ENCODE measurements at places on chromosomes 2 and 18. TPM values are rescaled to one million over a fixed set of nuclear protein-coding genes. Genes with fewer than 3 reads are reported as not detected.

DNA sequence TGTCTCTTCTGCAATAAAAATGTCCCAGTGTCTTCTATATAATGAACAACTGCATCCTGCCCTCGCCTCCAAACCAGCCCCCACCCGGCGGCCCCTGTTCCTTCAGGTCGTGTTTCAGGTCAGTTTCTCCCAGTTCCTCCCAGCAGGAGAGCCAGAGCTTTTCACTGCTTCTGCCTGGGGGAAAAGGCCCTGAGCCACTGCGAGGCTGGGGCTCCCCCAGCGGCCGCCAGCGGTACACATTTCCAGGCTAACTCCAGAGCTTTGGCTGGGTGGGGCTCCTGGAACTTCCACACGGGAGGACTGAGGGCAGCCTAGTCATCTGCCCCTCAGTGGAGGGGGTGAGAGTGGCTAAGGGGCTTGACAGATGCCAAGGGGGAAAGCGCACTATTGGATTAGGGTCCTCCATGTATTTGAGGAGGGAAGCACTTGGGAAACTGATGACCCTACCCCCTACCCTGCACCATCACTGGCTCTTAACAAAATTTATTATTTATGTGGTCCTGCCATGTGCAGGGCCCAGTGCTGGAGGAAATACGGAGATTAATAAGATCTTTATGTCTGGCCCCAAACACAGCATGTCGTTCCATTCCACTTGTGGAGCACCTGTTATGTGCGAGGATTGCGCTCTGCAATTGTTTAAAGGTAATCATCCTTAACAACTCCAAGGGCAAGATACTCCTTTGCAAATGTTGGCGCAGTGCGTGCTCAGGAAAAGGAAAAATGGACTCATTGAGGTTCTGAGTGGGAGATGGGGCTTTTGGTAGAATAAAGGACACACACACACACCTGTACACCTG, 17.3 kb upstream of the CYS1 start:
- no peaks in the 10 kb centered on the region for H3K27me3 ChIP-seq
- peak; percentile 61 for DNase-seq
- H3K27ac ChIP-seq = no peak overlapping the region
- peaks cover 5% of the 10 kb centered on the region for H3K4me1 ChIP-seq

DNA sequence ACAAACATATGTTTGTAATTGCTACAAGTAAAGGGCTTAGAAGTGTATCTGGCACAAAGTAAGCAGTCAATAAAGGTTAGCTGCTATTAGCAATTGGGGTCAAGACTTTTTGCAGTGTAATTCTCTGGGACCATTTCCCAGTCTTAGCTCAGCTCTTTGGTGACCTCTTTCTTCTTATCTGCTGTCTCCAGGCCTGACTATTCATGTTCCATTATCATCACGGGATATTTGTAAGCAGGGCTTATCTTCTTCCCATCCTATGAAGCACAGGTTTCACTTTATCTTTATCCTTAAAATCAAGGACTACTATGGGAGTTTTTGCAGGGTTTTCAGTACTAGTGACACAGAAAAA, 131.7 kb downstream of the DOCK10 start:
- DNase-seq = no peak
- no peaks in the 10 kb centered on the region for H3K27me3 ChIP-seq
- no peaks in the 10 kb centered on the region for H3K4me1 ChIP-seq

DNA sequence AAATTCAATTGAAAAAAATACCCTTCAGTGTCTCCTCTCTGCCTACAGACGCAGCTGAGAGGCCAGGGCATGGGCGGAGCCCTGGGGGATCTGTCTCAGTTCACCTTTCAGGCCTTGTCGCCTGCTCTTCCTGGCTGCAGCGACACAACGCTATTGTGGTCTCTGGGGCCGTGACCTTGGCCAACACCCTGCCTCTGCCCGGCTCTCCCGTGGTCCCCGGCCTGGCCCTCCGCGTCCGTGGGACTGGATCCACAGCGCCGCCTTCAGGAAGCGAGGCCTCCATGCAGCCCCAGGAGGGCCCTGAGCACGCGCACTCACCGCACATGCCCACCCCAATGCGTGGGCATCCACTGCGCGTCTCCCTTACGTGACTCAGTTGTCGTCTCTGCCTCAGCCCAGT, 81.1 kb downstream of the MRPS9 start:
- no peaks in the 10 kb centered on the region for H3K27me3 ChIP-seq
- no peaks in the 10 kb centered on the region for H3K4me1 ChIP-seq
- peak; percentile 23 for DNase-seq
- H3K4me3 ChIP-seq = no peak overlapping the region
- no peak overlapping the region for H3K27ac ChIP-seq

MARCO gene
- total RNA-seq = 4.6 TPM

GDF7 gene
- 12.5 TPM for total RNA-seq

COL6A3 gene
- total RNA-seq = 59.5 TPM

DNA sequence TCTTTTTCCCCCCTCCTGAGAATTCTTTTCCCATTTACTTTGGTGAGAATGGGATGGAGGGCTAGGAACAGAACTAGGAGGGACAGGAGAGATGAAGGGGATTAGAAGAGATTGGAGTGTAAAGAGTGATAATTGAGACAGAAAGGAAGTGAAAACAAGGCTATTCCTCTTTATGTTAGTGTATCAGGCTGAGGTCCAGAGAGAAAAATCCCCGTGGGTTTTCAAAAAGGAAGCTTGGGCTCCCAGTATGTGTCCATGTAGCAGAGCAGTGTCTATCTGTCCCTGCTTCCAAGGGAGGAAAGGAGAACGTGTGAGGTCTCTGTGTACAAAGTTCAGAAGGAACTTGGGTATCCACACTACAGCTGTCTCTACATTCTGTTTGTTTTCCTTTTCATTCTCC, 59.9 kb upstream of the KCNE4 start:
- DNase-seq = no peak
- H3K4me3 ChIP-seq = no peak overlapping the region
- no peaks in the 10 kb centered on the region for H3K4me1 ChIP-seq

DNA sequence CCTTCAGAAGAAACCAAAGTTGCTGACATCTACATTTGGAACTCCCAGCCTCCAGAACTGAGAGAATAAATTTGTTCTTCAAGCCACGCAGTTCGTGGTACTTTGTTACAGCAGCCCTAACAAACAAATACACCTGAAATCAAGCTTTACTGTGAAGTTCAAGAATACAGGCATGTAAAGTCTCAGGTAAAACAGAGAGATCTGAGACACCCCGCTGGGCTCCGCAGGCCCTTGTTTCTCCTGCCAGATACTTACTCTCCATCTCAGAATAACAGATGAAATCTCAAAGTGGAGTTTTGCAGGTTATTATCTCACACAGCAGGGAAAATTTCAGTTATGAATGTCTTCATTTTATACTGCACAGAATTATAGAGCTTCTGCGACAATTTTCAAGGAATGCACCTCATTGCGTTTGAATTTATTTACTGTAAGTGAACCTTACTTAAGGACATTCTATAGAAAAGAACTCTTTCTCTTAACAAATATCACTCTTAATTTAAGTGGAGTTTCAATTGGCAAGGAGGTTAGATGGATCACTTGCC, 492.4 kb upstream of the LRATD1 start:
- H3K4me1 ChIP-seq = no peaks in the 10 kb centered on the region
- peak; percentile 39 for DNase-seq
- no peak overlapping the region for H3K27ac ChIP-seq
- no peak overlapping the region for H3K4me3 ChIP-seq
- H3K27me3 ChIP-seq = no peaks in the 10 kb centered on the region
- no peaks in the 10 kb centered on the region for H3K36me3 ChIP-seq

GRCh38 chr18:26865557-26865956, at the start of gene AQP4:
AQP4 (minus strand) TSS chr18:26865707; CDS start chr18:26865689, 18 bp downstream.
- no peaks in the 10 kb centered on the region for H3K27me3 ChIP-seq
- DNase-seq = peak; percentile 46
- no peak within 1 kb of the TSS for H3K27ac ChIP-seq
- no peaks in the 10 kb centered on the region for H3K4me1 ChIP-seq
- H3K36me3 ChIP-seq = no peaks in the 10 kb centered on the region

ZNF519 gene
- total RNA-seq = 6.6 TPM

DNA sequence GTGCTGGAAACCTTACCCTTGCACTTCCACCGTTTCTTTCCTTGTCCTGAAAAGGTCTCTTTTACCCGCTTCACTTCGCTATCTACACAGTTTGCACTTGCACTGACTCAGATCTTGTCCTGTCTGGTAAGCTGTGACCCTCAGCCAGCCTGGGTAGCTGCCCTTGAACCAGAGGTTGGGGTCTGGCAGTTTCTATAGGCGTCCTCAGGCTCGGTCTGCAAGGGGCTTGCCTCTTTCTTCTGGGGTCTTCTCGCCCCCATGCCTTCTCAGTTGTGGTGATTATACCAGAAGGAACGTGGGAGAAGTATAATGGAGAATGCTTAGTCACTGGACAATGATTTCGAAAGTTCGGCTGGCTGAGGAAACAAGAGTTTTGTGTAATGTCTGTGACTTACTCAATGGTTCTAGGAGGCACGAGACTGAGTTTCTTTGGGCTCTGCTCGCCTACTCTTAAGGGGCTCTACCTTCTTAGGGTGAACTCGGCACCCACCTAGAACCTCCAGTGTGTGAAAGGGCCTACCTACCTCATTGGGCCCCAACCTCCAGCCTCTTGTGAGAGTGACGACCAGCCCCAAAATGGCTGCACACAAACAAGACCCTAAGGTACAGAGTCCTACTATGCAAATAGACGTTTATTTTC, 6.9 kb upstream of the STAT1 start:
- no peaks in the 10 kb centered on the region for H3K36me3 ChIP-seq
- no peak for DNase-seq
- H3K4me3 ChIP-seq = peak overlapping the region; percentile 99

TMSB10 gene
- total RNA-seq = 1,610 TPM

GRCh38 chr18:79524181-79525078, 128.7 kb downstream of the NFATC1 start:
- H3K27me3 ChIP-seq = peaks cover 2% of the 10 kb centered on the region
- no peak overlapping the region for H3K4me3 ChIP-seq
- peak; percentile 40 for DNase-seq
- H3K4me1 ChIP-seq = no peaks in the 10 kb centered on the region
- H3K36me3 ChIP-seq = no peaks in the 10 kb centered on the region
- no peak overlapping the region for H3K27ac ChIP-seq

DNA sequence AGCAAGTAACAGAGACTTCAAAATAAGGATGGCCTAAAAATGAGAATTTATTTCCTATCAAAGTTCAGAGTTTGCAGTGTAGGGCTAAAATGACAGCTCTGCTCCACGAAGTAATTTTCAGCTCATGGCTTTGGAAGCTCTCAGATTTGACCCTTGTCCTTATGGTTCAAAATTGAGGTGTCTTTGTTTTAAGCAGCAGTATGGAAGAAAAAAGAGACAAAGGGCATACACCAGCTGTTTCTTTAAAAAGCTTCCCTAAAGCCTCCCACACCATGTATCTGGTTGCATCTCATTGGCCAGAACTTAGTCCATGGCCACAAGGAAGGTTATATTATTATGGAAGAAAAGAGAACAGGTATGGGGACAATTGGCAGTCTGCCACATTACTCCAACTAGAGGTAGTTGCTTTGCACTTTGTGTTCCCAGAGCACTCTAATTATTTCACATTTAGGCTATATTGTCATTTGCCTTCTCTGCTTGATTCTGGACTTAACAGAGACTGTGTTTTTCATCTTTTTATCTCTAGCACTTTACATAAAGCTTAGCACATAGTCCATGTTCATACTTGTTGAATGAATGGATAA, 180.4 kb downstream of the MCFD2 start:
- no peaks in the 10 kb centered on the region for H3K27me3 ChIP-seq
- H3K27ac ChIP-seq = no peak overlapping the region
- H3K4me3 ChIP-seq = no peak overlapping the region
- DNase-seq = no peak
- H3K4me1 ChIP-seq = no peaks in the 10 kb centered on the region

GRCh38 chr2:96239091-96239490, 26.7 kb downstream of the TMEM127 start:
- no peaks in the 10 kb centered on the region for H3K36me3 ChIP-seq
- no peak overlapping the region for H3K27ac ChIP-seq
- H3K27me3 ChIP-seq = no peaks in the 10 kb centered on the region
- no peak for DNase-seq
- H3K4me3 ChIP-seq = no peak overlapping the region
- no peaks in the 10 kb centered on the region for H3K4me1 ChIP-seq

ADD2 gene
- total RNA-seq = 2.9 TPM

DNA sequence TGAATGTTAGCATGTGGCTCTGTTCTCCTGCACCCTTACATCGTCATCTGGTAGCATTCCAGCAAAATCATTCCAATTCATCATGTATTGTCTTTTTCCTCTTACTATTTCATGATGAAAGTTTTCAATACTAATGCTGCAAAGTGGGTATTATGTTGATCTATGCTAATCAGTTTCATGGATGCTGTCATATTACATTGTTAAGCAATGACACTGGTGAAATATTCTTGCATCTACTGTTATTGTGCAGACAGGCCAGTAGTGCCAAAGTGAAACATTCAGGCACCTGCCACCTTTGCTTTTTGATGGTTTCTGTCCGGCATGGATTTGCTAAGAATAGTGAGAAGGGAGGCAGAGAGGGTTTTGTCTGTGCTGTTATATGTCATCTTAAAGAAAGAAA, 76.1 kb upstream of the SMIM21 start:
- H3K4me3 ChIP-seq = no peak overlapping the region
- no peaks in the 10 kb centered on the region for H3K4me1 ChIP-seq
- H3K27ac ChIP-seq = no peak overlapping the region
- H3K36me3 ChIP-seq = no peaks in the 10 kb centered on the region
- H3K27me3 ChIP-seq = no peaks in the 10 kb centered on the region
- DNase-seq = no peak

GRCh38 chr2:235678712-235679111, 184.9 kb downstream of the AGAP1 start:
- no peak overlapping the region for H3K27ac ChIP-seq
- no peaks in the 10 kb centered on the region for H3K36me3 ChIP-seq
- no peak overlapping the region for H3K4me3 ChIP-seq

- no peak overlapping the region for H3K4me3 ChIP-seq
- H3K27me3 ChIP-seq = no peaks in the 10 kb centered on the region
- no peak for DNase-seq
- no peaks in the 10 kb centered on the region for H3K36me3 ChIP-seq
- no peaks in the 10 kb centered on the region for H3K4me1 ChIP-seq
Measured at GRCh38 chr2:41127351-41127750, 675.5 kb upstream of the SLC8A1 start.

DNA sequence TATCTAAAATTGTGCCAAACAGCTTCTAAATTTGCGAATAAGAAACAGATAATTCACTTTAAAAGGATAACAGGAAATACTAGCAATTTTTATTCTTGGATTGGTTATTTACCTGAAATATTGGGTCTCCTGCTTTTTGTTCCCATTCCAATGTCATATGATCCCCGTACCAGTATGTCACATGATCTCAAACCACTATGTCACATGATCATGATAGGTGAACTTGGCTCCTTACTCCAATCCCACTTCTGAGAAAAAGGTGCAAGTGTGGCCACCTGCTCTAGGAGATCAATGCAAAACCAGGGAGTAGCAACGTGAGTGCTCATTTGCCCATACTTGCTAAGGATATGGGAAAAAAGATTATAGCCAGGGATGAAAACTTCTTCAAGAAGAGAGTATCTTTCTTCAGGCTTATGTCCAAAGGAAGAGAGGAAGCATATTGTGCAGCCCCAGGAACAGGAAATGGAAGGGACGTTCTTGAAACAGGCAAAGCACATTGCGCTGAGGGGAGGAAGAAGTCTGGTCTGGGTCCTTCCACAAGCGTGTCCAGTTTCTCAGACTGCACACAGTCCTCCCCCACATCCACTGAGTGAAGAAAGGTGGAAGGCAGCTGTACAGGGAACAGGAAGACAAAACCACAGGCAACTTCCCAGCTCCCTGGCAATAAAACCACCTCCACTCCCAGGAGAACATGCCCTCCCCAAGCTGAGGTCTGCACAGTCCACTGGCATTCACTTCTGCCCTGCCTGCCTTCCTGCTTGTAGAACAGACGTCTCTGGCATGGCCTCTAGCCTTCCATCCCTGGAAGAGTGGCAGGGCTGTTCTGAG, at the start of gene LYG2:
Gene LYG2 (minus strand): TSS at position 176 of the 828 bp plus-strand sequence. CDS start 1,406 bp downstream, outside the sequence.
- H3K27me3 ChIP-seq = no peaks in the 10 kb centered on the region
- H3K4me3 ChIP-seq = no peak within 1 kb of the TSS
- no peak within 1 kb of the TSS for H3K27ac ChIP-seq
- DNase-seq = no peak
- H3K36me3 ChIP-seq = peaks cover 3% of the 10 kb centered on the region
